Transverse colon (tissue), 4 donors: ENCODE measurements at places on chromosomes 4 and X. TPM values are rescaled to one million over a fixed set of nuclear protein-coding genes. Genes with fewer than 3 reads are reported as not detected.

The SPIN4 gene
- total RNA-seq = 1.5 TPM

The CLTRN gene
- not detected for total RNA-seq

The MSX1 gene
- total RNA-seq = 0.41 TPM

The FDCSP gene
- 15.4 TPM for total RNA-seq

The CXorf65 gene
- not detected for total RNA-seq

The RBMXL3 gene
- not detected for total RNA-seq

The CT83 gene
- not detected for total RNA-seq

The ITGB1BP2 gene
- total RNA-seq = not detected

The OSTC gene
- 56.5 TPM for total RNA-seq

The GAB1 gene
- total RNA-seq = 33.0 TPM

DNA sequence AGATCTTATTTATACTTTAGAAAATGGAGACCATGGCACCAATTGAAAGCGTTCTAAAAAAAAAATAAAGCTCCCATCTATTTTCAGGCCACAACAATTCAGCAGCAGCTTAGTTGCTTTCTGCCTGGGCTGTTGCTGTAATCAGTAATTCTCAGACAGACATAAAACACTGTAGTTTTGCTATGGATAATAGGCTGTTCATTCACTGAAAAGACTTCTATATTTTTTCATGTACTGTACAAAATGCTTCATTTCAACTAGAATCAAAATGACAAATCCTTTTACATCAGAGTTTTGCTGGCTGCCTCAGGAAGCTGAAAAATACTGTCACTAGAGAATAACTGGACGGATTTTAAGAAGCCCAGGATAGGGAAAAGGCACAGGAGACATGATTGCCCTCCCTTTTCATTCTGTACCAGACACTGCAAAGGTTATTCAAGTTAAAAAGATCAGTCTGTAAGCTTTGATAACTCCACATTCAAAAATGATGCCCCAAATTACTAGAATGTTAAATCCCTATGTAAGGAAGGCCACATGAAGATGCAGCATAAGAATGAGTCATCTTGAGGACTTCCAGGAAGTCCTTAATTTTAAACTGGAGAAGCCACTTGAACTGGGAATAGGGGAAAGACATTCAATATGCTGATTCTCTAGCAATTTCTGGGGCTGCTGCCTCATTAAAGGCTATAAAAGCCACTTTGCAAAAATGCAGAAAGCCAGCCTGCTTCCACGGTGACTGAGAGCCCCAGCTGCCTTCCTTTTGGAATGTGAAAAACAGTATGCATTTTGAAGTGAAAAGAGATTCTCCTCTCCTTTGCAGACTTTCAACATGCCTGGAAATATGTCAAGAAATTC lies 403.2 kb upstream of the RASGEF1B start:
- no peak for DNase-seq

DNA sequence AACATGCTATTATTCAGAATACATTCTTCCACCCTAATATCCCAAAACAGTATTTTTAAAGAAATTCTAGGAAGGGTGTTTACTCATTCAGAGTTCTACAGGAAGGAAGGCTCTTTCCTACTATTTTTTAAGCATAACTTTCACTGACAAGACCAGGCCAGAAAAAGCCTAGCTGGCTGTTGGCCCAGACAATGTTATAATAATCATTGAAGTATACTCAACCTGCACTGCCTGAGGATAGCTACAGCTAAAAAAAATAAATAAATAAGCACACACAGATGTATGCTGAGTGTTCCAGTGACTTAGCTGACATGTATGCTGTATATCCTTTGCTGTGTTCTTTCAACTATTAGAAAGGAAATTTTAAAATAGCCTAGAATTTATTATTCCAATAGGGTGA lies 145.8 kb upstream of the SPRY1 start:
- no peak for DNase-seq

DNA sequence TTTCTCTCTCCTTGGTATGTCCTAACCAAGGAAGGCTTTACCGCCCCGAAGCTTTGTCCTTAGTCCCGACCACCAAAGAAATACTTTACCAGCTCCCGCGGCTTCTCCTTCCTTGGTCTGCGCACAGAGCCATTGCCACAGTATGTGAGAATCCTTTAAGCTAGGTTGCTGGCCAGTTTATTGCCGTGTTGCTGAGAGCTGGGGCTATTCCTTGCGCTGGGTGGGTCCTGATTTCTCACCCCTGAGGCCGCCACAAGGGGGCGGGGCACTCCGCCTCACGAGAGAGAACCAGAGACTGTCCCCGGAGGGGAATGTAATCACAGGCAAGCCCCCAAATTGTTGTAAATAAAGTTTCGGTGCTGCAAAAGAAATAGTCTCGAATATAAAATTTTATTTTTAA lies 331.0 kb upstream of the PCDH10 start:
- DNase-seq = no peak

GRCh38 chr4:11427121-11427996 lies 1.3 kb downstream of the HS3ST1 start:
- DNase-seq = no peak

DNA sequence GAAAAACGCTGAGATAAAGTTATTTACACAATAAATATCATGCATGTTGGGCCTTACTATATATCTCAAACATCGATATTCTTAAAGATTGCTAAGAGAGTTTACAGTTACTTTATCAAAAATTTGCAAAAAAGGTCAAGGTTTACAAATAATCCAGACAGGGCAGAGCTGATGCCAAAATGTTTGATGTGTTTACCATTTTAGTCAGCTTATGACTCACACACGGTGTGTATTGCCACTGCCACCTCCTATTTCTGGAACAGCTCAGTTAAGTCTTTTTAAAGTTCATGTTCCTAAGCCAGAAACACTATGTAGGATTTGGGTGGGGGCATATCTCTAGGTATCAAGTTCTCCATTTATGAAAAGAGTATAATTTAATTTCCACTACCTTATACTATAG lies 580.6 kb downstream of the INPP4B start:
- no peak for DNase-seq

DNA sequence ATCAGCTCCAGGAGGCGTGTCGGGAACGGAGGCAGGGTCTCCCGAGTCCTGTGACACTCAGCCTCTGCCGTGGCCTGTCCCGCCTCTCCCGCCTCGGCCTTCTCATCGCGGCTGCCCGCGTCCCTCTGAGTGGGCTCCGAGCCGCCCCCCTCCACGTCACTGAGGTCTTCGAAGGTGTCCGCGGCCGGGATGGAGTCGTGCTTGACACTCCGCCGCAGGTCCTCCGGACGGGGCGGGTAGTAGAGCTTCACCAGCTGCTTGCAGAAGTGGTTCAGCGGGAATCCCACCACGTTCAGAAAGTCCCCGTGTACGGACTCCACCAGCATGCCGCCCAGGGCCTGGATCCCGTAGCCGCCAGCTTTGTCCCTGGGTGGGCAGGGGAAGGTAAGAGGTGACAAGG lies 25.0 kb downstream of the ASMTL start:
- DNase-seq = no peak

- no peak for DNase-seq
Measured at GRCh38 chr4:168972596-168972995, 37.5 kb downstream of the CBR4 start.

DNA sequence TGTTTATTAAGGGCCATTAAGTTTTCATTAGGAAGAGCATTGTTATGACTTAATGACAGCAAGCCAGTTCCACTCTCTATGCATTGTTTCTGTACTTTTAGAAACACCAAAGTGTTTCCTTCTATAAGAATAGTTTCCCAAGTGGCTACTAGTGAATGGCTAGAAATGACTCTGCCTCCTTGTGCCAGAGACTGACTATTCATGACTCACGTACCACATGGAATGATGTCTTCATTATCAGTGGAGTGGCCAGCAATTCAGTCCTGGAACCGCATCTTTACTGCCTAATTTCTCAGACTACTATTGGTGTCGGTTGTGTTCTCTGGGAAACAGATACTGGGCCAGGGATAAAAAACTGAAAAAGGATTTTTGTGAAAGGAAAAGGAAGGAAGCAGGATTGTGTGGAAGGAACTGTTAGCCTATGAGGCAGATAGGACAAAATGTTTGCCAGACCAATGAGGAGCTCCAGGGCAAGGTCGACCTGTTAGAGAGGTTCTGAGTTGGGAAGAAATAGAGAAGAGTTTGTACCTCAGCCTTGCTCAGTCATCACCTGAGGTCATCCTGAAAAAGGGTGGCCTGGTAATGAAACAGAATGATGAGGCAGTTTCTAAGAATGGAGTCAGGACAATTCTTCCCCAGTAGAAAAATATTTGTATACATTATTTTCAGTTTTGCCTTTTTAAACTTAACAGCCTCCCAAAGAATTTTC lies 218.6 kb downstream of the SPCS3 start:
- no peak for DNase-seq

DNA sequence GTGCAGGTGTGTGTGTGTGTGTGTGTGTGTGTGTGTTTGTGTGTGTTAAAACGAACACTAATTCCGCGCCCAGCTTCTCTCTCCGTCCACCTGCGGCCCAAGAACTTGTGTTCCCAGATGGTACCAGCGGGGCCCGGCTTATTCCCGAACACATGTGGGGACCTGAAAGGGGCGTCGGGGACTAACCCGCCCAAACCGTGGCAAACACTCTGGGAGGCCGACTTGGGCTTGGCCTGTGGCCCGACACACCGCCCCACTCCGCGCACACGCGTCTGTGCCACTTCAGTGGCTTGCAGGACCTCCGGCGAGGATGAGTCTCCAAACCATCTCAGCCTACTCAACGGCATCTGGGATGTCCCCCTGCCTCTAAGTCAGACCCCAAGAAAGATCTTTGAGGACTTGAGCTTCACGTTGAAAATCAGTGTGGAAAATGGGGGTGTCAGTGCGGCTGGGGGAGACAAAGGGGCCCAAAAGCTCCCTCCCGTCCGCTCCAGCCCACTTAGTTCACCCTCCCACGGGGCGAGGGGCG lies 790 bp upstream of the HHIP start:
- no peak for DNase-seq

DNA sequence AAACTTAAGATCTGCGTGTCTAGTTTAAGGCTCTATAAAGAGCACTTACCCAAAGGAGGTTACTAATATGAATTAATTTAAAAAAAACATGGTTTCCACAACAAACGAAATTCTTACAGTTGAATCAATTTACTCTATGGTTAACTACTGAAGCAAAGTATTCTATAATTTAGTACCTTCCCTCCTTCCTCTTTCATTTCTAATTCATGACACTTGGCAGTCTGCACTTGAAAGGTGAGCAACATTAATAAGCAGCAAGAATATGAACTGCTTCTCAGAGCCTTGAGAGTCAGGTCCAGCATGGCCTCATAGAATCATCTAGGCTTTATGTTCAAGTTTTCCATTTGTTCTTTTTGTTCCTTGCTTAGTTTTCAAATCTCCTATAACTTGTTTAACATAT lies 42.7 kb downstream of the TAPT1 start:
- DNase-seq = no peak

- DNase-seq = no peak
Measured at GRCh38 chr4:160406263-160406825, 1303.5 kb downstream of the RAPGEF2 start.

DNA sequence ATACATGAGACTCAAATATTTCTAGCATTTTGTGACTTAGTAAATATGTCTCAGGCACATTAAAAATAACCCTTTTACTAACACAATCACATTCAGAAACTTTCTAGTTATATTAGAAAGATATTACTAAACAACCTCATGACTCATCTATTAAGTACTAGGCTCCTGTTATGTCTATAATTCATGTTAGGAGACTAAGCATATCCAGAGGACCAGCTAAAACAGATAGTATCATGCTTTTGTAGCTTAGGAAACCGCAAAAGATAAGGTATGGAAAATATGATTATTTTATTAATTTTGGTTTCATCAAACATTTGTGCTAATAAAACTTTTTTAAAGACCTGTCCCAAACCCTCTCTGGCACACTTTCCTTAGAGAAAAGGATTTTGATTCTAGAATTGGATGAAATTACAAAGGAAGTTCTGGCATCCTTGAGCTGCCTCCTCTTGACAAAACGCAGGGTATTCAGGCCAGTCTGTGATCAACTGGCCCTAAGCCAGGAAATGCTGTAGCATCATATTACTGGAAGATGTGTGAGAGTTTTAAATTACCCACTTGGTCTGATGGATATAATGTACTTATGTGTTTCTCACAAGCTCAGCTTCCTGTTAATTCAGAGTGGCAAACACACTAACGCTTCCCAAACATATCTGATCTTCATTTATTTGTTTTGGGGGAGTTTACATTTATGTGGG lies 60.4 kb downstream of the NRK start:
- no peak for DNase-seq

DNA sequence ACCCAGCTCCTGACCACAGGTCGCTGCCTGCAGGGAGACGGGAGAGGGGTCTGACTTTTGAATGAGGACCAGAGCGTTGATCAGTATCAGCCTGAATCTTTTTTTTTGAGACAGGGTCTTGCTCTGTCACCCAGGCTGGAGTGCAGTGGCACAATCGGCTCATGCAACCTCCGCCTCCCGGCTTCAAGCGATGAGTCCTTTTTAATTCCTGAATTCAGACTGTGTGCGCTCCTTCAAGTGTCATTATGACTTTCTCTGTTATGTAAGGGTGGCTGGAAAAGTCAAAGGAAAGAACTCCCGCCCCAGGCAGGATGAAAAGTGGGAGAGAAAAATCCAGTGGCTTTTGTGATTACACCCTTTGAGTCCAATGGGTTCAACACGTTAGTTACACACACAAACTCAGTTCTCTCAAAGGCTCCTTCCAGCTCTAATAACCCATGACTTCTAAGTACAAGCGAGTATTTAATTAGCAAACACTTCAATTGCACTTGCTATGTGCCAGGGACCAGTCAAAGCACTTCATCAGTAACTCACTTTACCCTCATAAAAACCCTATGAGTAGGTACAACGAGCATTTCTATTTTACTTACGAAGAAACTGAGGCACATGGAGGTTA lies 44.4 kb downstream of the PDHA1 start:
- DNase-seq = no peak

DNA sequence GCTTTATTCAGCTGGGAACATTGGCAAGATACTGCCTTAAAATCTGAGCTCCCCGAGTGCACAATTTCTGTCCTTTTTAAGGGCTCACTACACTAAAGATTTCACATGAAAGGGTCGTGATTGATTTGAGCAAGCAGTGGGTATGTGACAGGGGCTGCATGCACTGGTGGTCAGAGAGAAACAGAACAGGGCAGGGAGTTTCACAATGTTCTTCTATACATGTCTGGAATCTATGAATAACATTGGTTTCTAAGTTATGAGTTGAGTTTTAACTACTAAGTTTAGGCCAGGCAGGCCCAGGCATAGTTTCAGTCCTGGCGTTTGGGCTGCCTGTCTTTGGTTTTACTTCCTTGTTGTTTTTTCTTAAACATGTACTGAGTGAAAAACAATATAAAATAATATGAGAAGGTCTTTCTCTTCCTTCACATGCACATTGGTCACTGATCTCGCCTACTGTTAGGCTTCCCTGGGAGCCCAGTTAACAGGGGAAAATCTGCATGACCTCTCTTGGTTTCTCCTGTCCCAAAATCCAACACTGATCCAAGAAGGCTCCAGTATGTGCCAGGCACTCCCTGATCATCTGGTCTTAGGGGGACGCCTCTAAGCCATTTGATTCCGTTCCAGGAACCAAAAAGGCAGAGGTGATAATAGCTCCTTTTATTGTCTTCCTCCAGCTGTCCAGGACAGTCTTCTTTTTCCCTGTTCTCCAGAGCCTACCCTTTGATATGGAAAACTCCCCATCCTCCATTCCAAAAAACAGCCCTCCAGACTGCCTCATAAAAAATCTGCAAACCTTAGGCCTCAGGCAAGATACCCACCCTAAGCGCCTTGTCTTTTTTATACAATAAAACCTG lies at the start of gene UGT2B17:
UGT2B17 (minus strand) TSS at position 51 of the 854 bp plus-strand sequence. CDS start 7,838 bp downstream, outside the sequence.
- no peak for DNase-seq

GRCh38 chrX:88425739-88426138 lies 321.3 kb upstream of the CPXCR1 start:
- no peak for DNase-seq

GRCh38 chr4:152301381-152301780 lies 234.5 kb downstream of the FBXW7 start:
- no peak for DNase-seq
